Osteoblast (primary cell): ENCODE measurements at places on chromosomes 6 and 20. TPM values are rescaled to one million over a fixed set of nuclear protein-coding genes. Genes with fewer than 3 reads are reported as not detected.

Gene C6orf136
- 4.7 and 6.2 TPM in 2 replicates for total RNA-seq

- no peak for DNase-seq
Measured at GRCh38 chr6:159977255-159977903, 8.5 kb downstream of the IGF2R start.

DNA sequence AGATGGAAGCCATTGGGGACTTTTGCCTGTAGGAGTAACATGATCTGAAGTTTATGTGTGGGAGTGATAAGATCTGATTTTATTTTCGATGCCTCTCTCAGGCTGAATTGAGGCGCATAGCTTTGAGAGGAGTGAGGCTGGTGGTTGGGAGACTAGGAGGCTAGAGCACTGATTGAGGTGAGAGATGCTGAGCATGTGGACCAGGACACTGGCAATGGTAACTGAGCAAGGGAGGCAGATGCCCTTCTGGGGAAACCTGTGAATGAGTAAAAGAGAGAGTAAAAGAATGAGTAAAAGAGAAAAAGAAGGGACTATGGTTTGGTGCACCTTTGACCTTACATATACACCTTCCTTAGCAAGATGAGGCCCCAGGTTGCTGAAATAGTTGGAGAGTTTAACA, 3.0 kb downstream of the RRP36 start:
- no peak for DNase-seq

Gene NMBR
- total RNA-seq, result not detected in 2 replicates

Gene BPIFB1
- total RNA-seq, result not detected in 2 replicates

DNA sequence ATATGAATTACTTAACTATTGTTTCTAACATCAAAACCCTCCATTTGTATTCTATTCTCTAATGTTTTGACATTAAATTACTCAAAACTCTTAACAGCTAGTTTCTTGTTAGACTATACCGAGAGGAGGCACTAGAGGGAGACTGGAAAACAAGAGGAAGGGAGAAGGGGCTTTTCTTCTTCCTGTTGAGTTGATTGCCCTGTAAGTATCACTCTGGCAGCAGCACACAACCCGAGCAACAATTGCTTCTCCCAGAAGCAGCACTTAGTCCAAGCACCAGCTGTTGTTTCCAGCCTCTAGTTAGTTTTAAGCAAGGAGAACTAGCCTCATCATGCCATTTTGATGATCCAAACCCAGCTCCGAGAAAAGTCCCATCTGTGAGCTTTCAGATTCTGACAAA, 603.8 kb downstream of the PRKN start:
- DNase-seq, result no peak

GRCh38 chr6:110329714-110330436, 28.3 kb downstream of the METTL24 start:
- no peak for DNase-seq

- DNase-seq, result no peak
Measured at GRCh38 chr6:35008858-35009257, 119.8 kb downstream of the ANKS1A start.

GRCh38 chr20:32580970-32581838, 3.9 kb downstream of the NOL4L start:
- peak; percentile 68 for DNase-seq

Gene PTCRA
- total RNA-seq, result not detected in 2 replicates

- DNase-seq, result no peak
Measured at GRCh38 chr6:168711666-168712300, 270.8 kb downstream of the SMOC2 start.

- no peak for DNase-seq
Measured at GRCh38 chr6:34816635-34817301, 24.9 kb downstream of the BLTP3A start.

- no peak for DNase-seq
Measured at GRCh38 chr20:17500271-17500670, 30.9 kb downstream of the BFSP1 start.

DNA sequence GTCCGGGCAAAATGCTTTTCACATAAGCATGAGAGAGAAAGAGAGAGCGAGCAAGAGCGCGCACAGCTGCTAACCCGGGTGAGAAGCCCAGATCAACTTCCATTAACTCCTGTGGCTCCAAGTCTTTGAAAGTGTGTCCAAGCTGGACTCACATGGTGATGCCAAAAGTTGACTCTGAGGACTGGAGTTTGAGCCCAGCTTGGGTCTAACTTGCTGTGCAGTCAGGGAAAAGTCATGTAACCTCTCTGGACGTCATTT, 357.2 kb upstream of the SULF2 start:
- no peak for DNase-seq

Gene AHI1
- total RNA-seq, result 44.5 and 50.3 TPM in 2 replicates

Gene PACRG
- 0.59 and 1.4 TPM in 2 replicates for total RNA-seq

Gene FOXF2
- 1.1 and 2.1 TPM in 2 replicates for total RNA-seq

GRCh38 chr20:63036291-63036690, 29.5 kb upstream of the BHLHE23 start:
- DNase-seq, result no peak

DNA sequence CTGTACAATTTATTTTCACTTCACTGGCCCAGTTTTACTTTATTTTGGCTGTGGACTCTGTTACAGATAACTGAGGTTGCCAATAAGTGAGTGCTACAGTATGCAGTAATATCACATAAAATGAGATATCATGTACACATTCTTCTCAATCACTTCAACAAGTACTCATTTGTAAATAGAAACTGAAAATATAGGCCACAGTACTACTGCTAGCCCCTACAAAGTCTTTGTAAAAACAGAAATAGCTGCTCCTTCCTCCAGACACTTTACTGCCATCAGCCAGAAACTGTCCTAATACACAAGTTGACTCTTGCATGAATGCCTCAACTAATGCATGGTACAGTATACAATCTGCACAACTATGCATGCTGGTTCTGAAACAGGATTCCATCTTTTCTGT, 9.2 kb downstream of the DTNBP1 start:
- DNase-seq, result no peak

DNA sequence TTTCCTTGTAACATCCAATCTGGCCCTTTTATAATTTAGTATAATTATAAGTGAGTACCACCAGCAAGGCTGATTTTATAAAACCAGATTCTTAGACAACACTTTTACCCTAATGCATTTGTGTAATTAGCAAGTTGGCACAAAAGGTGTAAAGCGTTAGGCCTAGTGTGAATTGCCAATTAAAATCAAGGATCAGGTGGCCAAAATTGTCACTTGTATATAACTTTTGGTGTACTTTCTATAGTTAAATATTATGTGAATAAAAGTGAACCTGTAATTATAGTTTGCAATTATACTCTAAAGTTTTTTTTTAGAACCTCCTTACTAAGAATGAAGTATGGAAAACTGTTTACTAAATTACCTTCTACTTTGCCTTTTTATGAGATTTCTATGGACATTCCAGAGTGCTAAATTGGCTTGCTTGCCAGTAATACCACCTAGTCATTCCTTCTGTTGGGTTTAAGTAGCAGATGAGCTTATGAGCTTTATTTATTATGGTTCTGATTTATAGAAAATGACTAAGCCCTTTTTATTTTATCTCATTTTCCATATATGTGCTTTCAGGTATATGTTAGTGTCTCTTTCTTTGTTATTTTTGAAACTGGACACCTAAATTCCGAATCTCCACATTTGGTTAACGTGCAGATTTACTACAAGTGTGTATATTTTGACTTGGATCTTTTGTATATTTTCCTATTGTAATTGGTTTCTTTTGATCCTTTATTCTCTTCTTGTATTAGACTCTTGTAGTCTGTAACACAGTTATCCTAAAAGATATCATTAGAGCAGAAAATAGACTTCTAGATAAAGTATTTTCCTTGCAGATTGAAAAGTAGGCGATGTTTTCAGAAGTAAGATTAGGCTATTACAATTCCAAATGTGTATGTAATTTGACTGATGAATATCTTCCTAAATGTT, 3.9 kb downstream of the STXBP5 start:
- no peak for DNase-seq

Gene TRIM15
- total RNA-seq, result not detected in 2 replicates

Gene FHL5
- total RNA-seq, result not detected in 2 replicates

DNA sequence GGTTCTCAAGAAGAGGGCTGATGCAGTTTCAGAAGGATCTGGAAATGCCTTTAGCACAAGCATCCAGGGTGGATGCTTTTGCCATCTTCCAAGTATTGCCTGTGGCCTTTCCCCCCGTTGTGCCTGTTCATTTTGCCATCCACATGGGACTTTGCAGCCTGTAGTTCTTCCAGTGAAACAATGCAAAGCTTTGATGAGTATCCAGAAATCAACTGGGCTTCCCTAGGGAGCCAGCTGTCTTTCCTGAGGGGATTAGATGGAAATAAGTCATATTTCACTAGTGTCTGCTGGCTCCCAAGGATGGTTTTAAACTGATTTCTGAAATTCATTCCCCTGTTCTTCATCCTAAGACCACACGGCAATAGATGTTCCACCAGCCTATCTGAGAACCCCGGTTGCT, 63.3 kb downstream of the CAP2 start:
- no peak for DNase-seq

DNA sequence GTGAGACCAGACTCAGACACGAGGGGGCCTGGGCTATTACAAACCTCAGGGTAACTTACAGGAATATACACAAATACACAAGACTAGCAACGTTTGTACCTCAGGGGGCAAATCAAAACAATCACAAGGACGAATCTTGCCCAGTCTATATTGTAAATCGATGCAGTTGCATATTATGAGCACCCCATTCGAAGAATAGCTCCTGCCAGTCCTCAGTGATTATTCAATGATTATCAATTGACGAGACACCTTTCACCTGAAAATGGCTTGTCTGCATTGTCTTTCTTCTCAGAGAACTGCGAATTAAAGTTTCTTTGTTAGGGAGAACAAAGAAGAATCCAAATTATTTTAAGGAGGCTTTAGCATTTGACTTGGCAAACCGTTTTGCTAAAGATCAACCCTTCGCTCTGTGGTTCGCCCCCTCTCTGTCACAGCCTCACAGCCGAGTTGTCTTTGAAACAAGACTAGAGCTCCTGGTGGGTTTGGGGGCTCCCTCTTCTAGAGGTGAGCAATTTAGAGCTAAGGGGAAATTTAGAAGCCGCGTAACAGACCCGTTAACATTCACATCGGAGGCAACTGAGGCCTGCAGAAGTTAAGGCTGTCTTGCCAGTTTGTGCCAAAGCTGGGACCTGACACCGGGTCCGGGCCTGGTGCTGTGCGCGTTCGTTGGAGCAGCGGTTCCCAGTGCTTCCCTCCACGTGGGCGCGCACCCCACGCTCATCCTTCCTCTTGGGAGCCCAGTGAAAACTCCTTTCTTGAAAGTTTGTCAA, 24.9 kb upstream of the MAP3K7 start:
- peak; percentile 75 for DNase-seq

DNA sequence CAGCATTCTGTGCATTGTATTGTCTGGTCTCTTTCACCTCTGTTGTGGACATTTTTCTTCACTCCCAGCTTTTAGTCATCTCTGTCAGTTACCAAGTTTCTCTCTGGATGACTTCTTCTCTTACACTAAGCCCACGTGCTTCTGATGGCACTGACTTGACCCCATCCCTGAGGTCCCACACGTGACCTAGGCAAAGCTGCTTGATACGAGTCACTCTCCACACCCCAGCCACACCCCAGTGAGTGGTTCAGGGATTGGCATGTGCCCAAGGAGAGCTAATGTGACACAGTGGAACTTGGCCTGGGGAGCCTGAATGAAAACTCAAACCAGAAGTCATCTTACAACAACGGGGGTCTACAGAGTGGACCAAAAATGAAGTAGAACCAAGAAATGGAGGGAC, 32.2 kb downstream of the HTR1E start:
- no peak for DNase-seq

DNA sequence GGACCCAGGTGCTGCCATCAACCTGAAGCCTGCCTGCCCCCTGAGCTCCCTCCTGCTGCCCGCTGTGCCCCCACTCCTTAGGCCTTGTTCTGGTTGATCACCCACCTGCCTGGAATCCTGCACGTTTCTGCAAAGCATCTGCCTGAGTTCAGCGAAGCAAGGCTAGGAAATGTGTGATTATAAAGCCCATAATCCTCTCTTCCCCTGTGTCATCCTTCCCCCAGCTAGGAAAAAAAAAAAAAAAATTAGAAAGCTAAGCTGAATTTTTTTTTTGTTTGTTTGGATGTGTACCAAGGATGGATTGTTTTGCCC, 93.2 kb downstream of the FOXA2 start:
- DNase-seq, result no peak

GRCh38 chr6:138289739-138290138, 71.4 kb upstream of the PBOV1 start:
- DNase-seq, result no peak

DNA sequence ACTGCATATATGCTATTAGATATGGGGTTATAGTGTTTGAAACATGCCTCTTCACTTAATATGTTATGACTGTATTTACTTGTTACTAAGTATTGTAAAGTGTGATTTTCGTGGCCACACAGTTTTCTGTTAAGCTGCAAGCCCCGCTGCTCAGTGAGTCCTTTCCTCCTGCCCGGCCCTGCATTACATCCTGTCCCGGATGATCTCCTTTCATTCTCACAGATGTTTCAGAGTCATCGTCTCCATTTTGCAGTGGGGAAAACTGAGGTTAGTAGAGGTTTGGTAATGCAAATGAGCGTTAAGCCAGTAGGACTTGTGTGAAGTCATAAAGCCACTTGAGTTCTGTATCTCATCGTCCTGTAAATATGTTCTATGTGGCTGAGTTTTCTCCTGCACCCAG, 155.5 kb downstream of the CFAP61 start:
- DNase-seq, result no peak

DNA sequence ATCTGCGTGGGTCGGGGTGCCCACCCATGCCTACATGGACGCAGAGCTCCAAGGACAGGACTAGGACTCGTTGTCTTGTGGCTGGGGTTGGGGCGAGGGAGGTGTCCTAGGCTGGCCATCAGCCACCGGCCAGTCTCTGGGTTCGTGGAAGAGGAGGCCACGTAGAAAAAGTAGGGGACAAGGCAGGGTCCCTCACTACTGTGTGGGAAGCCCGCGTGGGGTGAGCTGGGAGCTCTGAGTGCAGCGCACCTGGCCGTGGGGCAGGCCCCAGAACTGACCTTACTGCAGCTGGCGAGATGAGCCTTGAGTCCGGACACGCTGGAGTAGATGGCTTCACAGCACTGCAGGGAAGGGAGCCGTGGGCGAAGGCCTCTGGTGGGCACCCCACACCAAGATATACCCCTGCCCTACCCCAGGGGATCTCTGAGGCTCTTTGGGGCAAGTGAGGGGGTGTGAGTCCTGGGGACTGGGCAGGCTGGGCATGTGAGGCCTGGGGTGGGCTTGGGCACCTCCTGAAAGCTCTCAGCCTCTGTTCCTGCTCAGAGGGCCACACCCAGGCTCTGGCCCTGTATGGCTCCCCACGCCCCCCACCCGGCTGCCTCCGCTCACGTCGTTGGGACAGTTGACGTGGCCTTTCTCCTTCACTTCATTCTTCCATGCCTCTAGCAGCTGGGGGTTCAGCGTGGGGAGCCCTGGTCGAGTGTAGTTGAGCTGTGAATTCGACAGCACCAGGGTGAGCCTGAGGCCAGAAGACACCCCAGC, 5.6 kb upstream of the UCKL1 start:
- DNase-seq, result peak; percentile 87
